ENCODE measurements at places on chromosomes 2 and 18. TPM values are rescaled to one million over a fixed set of nuclear protein-coding genes. Genes with fewer than 3 reads are reported as not detected.

GAL3ST2 gene
- total RNA-seq, result under 0.01 TPM

PKP4 gene
- 39.7 TPM for total RNA-seq

UGT1A3 gene
- total RNA-seq, result not detected

LIMS3 gene
- total RNA-seq, result 3.6 TPM

CHN1 gene
- total RNA-seq, result 53.1 TPM

RMDN2 gene
- 5.1 TPM for total RNA-seq
